ENCODE measurements at places on chromosomes 6 and 20.

- no peak for DNase-seq
Observed at GRCh38 chr6:169026175-169026574, 227.5 kb downstream of the THBS2 start.

DNA sequence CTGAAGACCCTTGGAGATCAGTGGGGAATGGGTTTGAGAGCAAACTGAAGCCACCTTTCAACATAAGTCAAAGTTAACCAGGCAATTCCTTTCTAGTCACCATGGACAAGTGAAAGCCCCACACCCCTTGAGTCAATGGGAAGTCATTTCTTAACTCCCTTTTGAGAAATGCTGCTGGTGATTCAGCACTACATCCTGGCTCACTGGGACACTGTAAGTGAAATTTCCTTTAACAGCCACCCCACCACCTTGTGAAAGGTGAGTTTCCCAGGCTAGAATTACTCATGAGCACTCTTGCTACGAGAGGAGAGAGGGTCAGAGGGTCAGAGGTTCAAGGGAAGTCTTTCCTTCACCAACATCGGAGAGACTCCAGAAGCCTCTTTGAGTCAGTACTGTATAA, 93.3 kb upstream of the MARCKS start:
- peak; percentile 45 for DNase-seq

DNA sequence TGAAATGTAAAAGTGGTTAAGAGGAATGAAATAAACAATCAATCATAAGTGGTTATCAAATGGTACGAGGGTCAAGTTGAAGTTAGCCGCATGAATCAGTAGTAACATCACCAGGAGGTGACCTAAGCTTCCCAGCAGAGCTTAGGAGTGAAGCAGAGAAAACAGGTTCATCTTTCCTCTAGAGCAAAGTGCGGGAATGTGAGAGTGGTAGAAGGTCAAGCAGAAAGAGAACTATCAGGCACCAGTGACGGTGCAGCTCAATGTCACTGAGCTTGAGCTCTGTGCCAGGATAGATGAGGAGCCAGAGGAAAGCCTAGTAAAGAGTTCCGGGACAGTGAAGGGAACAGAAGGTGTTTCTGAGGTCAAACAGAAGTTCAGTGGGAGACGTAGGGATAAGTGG, 20.8 kb upstream of the TNFAIP3 start:
- DNase-seq = no peak

DNA sequence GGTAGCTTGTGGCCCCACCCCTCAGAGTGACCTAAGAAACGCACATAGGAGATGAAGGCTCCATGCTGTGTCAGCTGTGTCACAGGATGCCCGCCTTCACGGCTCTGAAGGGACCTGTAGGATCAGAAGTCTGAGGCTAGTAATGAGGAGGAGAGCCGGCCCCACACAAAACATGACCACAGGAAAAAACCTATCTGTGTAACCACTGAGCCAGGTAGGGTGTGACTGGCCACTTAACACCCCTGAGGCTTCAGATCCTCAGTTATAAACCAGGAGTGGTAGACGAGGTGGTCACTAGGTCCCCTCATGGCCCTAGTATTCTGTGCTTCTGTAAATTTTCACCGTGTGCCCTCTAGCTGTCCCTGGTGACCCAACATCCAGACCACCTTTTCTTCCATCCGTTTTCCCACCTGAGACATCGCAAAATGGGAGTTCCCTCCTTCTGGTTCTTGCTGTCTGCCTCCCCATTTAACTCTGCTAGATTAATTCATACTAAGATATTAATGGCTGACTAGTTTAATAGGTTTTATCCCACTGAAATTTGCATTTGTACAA, 52.8 kb downstream of the TBC1D7 start:
- DNase-seq = no peak

DNA sequence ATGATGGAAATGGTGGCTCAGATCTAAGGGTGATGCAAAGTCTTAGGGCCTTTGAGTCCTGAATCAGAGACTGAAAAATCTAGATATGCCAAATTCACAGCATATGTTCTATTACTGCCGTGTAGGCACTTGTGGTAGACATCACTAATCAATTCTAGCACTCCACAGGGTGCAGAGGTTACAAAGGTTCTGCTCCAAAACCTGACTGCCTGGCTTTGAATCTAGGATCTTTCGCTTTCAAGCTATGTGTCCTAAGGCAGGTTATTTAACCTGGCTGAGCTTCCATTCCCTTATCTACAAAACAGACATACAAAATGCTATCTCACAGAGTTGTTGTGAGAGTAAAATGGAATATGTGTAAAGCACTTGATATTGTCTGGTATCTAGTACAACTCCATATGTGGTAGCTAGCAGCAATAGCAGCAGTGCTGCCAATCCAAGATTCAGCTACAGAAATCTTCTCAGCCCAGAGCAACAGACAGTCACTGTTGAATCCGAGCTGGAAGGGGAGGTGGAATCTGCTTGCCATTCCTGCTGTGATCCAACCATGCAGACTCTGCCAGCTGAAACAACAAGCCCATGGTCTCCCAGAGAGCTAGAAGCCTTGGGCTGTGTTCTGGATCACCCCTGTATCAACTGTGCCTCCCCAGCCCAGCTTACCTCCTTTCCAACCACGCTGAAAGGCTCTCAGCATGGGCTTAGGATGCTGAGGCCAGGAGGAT, 206.9 kb downstream of the TFAP2C start:
- DNase-seq = no peak

DNA sequence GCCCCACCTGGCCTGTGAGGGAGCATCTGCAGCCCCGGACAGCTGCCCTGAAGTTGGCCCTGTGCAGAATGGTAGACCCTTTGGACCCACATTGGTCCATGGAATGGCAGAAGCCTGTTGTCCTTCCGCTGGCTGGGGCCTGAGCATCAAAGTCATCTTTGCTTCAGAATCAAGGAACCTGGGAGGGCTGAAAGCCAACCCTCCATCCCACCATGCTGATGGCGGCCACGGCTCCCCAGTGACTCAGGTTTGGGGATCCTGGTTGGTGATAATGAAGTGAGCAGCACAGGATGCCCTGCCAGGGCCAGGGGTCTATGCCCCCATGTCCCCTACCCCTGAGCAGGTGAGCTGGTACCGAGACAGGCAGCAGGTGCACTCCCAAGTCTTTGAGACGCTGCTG, 52.8 kb downstream of the YTHDF1 start:
- DNase-seq = no peak

DNA sequence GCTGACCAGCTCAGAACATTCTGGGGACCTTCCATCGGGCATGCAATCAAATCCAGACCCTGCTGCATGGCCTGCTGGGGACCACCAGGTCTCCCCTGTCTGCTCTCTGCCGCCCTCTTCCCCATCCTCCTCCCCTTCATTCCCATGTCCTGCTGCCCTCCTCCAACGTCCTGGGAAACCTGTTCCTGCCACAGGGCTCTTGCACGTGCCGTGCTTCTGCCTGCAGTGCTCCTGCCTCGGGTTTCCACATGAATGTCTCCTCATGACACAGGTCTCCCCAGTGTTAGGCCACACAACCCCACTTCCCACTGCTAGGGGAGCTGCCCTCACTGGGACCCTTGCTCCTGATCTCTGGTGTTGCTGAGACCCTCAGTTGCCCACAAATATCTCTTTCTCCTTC, 37.2 kb downstream of the SULF2 start:
- DNase-seq = no peak

GRCh38 chr6:100796049-100796823, 84.9 kb downstream of the ASCC3 start:
- peak; percentile 15 for DNase-seq

- no peak for DNase-seq
Observed at GRCh38 chr6:137146206-137146605, 27.2 kb downstream of the IL22RA2 start.

DNA sequence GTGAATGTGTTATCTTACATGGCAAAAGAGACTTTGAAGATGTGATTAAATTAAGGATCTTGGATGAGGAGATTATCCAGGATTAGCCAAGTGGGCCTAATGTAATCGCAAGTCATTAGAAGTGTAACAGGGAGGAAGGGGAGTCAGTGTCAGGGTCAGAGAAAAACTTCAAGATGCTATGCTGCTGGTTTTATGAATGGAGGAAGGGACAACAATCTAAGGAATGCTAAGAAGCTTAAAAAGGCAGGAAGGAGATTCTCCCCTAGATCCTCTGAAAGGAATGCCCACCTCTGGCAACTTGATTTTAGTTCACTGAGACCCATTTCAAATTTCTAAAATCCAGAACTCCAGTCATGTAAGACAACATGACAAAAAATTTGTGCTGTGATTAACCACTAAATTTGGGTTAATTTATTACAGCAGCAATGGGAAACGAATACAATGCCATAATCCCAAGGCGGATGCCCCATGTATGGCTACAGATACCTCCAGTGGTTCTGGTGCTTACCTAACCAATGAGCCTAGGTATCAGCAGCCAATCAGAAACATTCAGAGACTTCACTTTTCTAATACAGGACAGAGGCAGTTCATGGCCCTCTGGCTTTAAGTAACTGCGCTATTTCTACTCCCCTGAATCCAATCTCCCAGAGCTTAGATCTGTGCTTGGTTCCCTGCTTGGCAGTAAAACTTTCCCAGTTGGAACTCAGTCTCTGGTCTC, 3.6 kb upstream of the TAAR8 start:
- no peak for DNase-seq

- DNase-seq = no peak
Observed at GRCh38 chr20:56865055-56865454, 235.9 kb downstream of the TFAP2C start.

Measured in GM06990 (cell line).